KBM-7 (cell line): ENCODE measurements at places on chromosomes 4 and X.

GRCh38 chr4:128162434-128162833, 101.3 kb downstream of the LARP1B start:
- DNase-seq, result no peak

GRCh38 chrX:29913647-29914046, 301.7 kb upstream of the MAGEB2 start:
- DNase-seq, result no peak

- DNase-seq, result peak; percentile 64
These were observed 203.4 kb downstream of the MAML3 start for GRCh38 chr4:139950568-139950967.

GRCh38 chr4:184408021-184408683, 66.2 kb downstream of the IRF2 start:
- no peak for DNase-seq

DNA sequence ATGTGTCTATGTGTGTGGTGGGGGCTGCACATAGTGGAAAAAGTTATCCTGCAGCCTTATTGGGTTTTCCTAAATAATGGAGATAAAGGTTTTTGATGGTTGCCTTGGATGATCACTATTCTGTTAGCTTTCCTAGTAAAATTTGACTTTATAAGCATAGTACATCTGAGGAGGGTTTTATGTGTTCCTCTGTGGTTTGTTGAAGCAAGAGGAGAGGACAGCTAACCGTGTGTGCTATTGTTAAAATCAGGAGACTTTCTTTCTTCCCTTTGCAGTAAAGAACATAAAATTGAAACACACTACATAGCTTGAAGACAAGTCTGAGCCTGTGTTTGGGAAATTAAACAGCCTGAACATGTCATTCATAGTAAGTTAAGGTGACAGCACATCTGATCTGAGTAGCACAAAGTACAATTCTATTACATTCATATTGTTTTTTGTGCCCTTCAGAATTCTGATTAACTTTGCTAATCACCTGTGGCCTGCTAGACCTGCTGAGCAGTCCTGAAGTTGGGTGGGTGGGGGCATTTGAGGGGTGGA, 36.8 kb downstream of the C4orf51 start:
- DNase-seq, result no peak

DNA sequence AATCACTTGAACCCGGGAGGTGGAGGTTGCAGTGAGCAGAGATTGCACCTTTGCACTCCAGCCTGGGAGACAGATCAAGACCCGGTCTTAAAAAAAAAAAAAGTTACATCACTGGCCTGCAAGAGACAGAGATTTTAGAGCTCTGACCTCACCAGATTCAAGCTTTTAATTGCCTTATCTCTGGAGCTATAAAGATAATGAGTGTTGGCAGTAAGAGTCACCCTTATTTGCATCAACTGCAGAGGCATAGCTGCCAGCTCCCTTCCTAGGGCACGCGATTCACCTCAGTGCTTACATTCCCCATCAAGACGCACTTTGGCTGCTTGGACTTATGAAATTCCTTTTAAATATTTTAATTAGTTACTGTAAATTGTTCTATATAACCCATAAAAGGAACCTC, 12.5 kb upstream of the SPATA4 start:
- DNase-seq, result no peak

- no peak for DNase-seq
These were observed 54.4 kb downstream of the SMAD1 start for GRCh38 chr4:145536044-145536443.

- DNase-seq, result no peak
These were observed 186.7 kb upstream of the WDFY3 start for GRCh38 chr4:85153221-85153620.

DNA sequence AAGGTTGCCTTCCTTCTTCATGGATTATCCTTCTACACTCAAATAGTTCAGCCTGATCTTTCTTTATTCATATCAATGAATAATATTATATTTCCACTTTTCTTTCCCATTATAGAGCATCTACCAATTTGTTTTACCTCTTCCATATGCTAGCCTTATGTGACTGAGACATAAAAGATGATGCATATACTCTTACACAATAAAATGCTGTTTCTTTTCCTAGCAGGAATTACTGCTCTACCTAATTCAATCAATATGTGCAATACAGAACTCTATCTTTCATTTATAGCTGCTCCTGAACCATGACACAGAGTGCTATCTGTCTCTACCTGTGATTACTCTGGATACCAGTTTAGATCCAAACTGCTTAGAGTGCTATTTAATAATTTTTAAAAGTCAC, 2334.0 kb downstream of the PCDH7 start:
- DNase-seq, result no peak

- peak; percentile 31 for DNase-seq
These were observed at the start of gene CAMK2D for GRCh38 chr4:113761620-113762185. CAMK2D (minus strand) TSS chr4:113761738; CDS start chr4:113761068, 670 bp downstream.

DNA sequence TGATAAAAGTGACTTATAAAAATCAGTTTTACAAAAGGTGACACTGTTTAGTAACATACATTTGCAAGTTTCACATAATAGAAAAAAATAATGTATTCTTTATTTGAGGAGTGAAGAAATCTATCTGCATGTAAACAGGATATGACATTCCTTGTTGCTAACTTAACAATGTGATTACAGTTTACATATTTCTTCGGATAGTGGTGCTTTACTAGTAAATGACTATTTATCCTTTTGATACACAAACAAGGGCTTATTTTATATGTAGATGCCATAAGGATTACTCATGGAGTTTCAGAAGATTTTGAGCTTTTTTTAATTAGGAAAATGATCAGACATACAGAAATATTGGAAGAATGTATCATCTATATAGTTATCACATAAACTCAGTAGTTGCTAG, 126.5 kb downstream of the SLIT2 start:
- DNase-seq, result no peak

DNA sequence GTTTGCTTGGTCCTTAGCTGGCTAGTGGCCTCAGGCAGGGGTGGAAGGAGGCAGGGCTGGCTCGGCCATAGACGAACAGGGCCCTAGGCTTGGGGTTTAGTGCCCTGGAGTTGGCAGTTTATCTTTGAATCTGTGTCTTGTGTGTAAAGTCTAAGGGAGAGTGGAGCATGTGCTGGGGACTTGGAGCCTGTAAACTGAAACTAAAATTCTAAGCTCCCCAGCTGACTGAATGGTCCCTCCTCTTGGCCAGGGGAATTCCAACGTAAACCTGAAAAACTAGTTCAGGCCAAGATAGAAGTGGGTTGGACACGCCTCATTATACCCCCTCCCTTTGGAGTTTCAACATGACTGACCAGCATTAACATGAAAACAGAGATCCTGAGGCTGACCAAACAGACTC, 46.1 kb upstream of the GPR78 start:
- no peak for DNase-seq

DNA sequence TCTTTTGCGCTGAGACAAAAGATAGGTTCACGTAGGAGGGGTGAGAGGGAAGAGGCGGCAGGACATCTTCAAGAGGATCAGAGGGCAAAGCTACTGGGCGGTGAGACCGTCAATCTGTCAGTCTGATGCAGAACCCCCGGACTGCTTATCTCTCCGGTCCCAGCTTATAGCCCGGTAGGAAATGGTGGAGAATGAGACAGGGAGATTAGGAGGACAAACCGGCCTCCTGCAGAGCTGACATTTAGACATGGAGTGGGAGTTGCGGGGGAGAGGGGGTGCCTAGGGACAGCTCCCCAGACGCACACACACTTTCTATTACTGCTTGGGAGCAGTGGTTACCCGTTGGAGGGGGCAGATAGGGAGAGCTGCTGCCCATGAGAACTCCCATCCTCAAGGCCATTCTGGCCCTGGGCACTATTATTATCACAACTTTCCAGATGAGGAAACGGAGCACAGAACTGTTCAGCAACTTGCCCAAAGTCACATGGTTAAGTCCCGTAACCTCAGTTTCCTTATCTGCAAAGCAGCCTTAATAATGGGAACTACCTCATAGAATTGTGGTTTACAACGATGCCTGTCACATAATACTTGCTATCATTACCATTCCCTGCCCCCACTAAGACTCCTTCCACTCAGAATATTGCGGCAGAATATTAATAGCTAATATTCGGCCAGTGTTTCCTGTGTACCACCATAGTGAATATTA, 1.1 kb upstream of the HDAC6 start:
- DNase-seq, result peak; percentile 75

- no peak for DNase-seq
These were observed 49.5 kb downstream of the CAMK2D start for GRCh38 chr4:113711883-113712662.

- DNase-seq, result no peak
These were observed 48.9 kb downstream of the RGS12 start for GRCh38 chr4:3341760-3342159.

- DNase-seq, result peak; percentile 28
These were observed 34.7 kb downstream of the LUZP4 start for GRCh38 chrX:115324194-115324593.

DNA sequence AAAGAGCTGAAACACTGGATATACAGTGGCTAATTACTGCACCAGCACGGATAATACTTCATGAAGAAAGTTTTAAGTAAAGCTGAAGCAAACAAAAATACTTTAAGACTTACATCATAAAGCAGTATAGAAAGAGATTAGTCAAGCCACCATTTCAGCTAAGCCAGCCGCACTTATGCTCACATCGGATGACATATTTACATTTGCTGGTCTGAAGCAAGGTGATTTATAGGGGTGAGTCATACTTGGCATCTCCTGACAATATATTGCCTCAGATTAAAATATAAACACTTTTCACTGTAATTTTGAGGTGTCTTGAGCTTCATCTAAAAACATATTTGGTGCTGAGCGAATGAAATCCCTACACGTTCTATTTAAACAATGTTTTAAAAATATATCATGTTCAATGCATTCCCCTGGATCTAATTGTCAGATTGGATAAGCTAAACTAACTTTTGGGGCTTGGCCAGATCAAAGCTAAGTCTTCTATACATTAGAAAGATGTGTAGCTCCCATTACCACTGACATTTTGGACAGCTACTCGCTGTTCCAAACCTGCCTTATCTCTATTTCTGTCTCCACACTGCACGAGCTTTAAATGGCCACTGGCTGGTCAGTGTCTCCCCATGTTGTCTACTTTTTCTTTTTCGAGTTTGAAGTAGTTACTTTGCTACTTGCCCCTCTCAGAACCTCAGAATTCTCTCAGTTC, 103.2 kb downstream of the VCX2 start:
- DNase-seq, result no peak

DNA sequence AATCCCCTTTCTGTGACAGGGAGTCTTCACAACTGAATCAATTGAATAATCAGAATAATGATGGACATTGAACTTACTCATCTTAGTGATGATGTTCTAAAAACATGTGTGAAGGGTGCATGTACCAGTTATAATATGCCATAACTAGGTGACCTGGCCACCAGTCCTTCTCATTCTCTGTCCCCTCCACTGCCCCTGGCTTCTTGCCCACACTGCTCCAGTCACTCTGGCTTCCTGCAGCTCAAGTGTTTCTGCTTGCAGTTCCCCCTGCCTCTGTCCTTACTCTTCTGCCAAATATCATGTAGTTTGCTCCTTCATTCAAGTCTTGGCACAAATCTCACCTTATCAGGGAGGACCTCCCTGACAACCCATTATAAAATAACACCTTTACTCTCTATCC, 168.1 kb upstream of the SLC7A11 start:
- no peak for DNase-seq

GRCh38 chr4:141595531-141595930, 40.9 kb upstream of the IL15 start:
- DNase-seq, result no peak

DNA sequence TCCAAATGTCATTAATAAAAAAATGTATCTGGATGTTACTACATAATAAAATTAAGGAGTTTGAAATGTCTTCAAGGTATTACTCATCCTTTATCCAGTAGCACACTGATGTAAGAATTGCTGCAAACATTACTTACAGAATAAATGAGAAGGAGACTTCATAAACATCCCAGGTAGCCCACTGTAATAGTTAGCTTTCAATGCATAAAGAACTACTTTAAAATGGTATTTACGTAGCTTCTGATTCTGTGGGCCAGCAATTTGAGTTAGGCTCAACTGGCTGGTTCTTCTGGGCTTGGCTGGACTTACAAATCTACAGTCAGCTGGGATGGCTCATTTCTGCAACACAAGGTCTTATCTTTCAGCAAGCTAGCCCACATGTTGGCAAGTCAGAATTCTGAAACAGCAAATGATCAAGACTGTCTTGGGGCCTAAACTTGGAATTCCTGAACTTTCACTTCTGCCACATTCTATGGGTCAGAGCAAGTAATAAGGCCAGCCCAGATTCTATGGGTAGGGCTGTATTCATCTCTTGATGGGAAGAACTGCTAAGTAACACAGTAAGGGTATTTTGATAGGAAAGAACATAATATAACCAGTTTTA, 522.5 kb downstream of the IQCM start:
- no peak for DNase-seq

- DNase-seq, result peak; percentile 61
These were observed 121.3 kb downstream of the EGF start for GRCh38 chr4:110034026-110034393.

- DNase-seq, result no peak
These were observed 84.7 kb upstream of the PCDH19 start for GRCh38 chrX:100494646-100495370.

DNA sequence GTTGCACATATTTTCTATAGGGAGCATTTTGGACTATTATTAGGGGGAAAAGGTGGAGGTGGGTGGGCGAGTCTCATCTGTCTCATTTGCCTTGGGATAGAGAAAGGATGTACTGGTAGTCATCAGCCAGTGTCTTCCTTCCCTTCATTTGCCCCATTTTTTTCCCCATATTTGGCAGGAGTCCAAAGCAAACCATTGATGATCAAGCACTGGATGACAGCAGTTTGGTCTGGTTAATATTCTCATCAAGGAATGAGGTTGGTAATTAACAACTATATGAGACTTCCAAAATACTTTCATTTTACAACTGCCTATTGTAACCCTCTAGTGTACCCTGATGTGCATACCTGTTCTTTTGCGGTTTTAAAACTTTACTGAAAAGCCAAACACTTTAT, 22.6 kb upstream of the IGFBP7 start:
- no peak for DNase-seq

DNA sequence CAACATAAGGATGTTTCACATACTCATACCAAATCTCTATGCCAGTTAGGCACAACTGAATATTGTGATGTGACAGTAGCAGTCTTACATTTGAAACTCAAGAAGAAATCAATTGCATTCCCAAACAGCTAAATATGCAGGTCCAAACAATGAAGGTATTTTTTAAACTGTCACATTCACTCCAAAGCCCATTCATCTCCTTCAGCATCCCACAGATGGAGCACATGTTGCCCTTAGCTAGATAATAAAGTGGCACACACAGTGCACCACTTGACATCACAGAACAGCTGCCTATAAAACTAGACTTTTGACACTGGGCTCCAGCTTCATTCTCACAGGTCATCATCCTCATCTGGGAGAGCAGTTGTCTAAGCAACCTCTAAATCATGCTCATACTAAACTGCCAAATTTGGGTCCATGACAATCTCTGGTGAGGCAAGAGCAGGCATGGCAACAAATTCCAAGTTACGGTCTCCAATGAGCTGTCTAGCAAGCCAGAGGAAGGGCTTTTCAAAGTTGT, 26.2 kb upstream of the ARHGEF6 start:
- no peak for DNase-seq

- peak; percentile 18 for DNase-seq
These were observed 35.5 kb downstream of the F8 start for GRCh38 chrX:154986826-154987575.

GRCh38 chr4:81498046-81498445, 26.3 kb upstream of the RASGEF1B start:
- no peak for DNase-seq

GRCh38 chr4:74793757-74794381, 454 bp downstream of the BTC start:
- no peak for DNase-seq

GRCh38 chrX:34879346-34879745, 63.2 kb upstream of the FAM47B start:
- no peak for DNase-seq
